NCI-H446 (cell line): ENCODE measurements at places on chromosomes 7 and 10.
A peak's percentile ranks its signal among the peaks of the same experiment; 100 is the strongest.

DNA sequence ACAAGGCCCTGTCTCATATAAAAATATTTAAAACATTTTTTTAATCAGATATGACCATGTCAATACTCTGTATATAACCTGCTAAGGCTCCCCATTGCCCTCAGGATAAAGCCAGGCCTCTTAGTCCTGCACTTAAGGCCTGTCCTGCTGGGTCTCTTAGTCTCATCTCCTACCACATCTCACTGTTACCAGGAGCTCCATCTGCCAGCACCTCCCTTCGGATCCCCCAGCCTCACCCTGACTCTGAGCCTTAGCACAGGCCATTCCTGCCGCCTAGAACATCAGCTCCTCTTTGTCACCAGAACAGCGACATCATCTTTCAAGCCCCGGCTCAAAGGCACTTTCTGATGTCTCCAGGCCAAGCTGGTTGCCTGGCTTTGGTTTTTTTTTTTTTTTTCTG is 25.7 kb upstream of the GTF2IRD1 start:
- DNase-seq, result no peak

- DNase-seq, result no peak
Measured at GRCh38 chr10:128711806-128712205, 585.6 kb upstream of the MKI67 start.

- DNase-seq, result no peak
Measured at GRCh38 chr10:132941640-132942051, 724 bp downstream of the CFAP46 start.

DNA sequence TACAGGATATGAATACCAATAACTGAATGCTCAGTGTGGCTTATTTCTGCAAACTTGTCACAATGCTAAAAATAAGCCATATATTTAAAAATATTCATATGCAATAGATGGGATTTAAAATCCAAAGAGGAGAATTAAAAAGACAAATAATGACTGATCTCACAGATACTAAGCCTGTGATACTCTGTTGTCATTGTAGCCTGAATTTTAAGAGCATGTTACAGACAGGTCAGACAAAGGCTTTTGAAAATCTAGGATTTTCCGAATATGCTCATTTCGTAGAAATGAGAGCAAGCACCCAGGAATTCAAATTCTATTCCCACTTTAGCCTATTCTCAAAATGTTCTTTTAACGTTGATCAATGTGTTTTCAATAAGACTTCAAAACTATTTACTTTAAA is 269.7 kb downstream of the PCDH15 start:
- no peak for DNase-seq

DNA sequence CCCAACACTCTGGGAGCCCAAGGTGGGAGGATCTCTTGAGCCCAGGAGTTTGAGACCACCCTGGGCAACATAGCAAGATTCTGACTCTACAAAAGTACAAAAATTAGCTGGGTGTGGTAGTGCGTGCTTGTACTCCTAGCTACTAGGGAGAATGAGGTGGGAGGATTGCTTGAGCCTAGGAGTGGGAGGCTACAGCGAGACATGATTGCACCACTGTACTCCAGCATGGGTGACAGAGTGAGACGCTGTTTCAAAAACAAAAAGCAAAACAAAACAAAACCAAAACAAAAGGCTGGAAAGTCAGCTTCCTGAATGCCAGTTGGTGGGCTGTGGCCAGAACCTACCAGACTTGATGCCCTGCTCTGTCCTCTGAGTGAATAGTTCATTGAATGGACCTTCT is 242.8 kb downstream of the PHTF2 start:
- DNase-seq, result no peak

DNA sequence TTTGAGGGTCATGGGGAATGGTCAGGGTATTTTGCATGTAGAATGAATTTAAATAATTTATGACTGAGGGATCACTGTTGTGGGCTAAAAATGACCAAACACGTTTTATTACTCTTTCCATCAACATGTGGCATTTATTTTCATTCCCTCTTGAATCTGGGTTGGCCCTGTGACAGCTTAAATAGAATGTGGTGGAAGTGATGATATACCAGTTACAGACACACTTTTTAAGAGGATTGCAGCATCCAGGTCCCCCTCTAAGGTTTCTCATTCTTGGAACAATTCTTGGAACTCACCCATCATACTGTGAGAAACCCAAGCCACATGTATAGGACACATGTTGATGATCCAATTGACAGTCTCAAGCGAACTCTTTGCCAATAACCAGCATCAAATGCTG is 272.4 kb downstream of the ETV1 start:
- peak; percentile 98 for DNase-seq

DNA sequence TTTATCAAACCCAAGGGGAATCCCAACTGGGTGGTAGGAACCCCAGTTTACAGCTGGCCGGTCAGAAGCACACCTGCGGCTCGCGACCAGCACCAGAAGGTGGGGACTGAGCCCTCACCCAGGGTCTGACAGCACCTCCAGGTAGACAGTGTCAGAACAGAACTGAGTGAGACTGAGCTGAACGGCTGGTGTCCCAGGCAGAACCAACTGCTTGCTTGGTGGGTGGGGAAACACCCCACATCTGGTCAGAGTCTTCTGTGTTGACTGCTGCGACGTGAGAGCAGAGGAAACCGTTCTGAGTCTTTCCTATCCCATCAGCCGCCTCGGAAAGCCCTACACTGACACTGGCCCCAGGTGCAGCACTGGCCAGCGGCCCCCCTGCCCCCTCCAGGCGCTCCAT is 160.7 kb downstream of the MAD1L1 start:
- DNase-seq, result no peak
